Activated T-helper 1 cell treated with Interleukin-2 at 50 U/mL for 16 hours (primary cell): ENCODE measurements at places on chromosomes 4 and X.

- DNase-seq = no peak
Measured at GRCh38 chrX:119151051-119151380, 23.4 kb upstream of the KIAA1210 start.

- no peak for DNase-seq
Measured at GRCh38 chr4:45910511-45910910, 213.3 kb downstream of the GABRG1 start.

- no peak for DNase-seq
Measured at GRCh38 chrX:572538-573124, 58.0 kb upstream of the SHOX start.

DNA sequence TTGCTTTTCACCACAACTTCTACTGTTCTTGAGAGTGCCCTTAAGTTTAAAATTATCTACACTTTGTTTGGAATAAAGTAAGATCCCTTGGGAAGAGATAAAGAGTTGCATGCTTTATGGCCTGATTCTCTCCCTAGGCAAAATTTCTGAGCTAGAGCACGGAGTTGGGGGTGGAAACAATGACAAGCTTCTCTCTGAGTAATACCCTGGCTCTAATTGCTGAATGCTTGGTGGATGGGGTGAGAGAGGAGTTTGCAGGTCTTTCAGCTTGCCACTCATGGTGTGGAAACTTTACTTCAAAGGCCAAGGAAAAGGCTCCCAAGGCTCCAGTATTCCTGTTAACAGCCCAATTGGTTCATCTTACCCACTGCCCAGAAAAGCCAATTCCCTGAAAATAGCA lies 26.1 kb upstream of the PRDM8 start:
- no peak for DNase-seq
